NCI-H187 (cell line): ENCODE measurements at places on chromosomes 2 and 18.
A peak's percentile ranks its signal among the peaks of the same experiment; 100 is the strongest.

DNA sequence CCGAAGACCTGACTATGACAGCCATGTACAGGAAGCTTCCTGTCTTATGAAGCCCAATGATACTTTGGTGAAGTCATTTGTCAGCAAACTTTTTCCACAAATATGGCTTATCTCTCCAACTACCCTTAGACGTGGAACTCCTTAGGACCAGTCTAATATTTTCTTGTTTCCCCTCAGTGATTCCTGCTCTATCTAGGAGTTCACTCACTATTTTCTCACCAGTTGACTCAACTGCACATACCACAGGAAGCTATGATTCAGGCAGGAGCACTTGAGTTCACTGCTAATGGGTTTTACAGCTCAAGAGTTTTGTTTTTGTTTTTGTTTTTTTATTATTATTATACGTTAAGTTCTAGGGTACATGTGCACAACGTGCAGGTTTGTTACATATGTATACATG is 109.3 kb downstream of the ANTXR1 start:
- DNase-seq = no peak

- no peak for DNase-seq
These were observed 114.9 kb upstream of the RAB27B start for GRCh38 chr18:54713386-54713785.

DNA sequence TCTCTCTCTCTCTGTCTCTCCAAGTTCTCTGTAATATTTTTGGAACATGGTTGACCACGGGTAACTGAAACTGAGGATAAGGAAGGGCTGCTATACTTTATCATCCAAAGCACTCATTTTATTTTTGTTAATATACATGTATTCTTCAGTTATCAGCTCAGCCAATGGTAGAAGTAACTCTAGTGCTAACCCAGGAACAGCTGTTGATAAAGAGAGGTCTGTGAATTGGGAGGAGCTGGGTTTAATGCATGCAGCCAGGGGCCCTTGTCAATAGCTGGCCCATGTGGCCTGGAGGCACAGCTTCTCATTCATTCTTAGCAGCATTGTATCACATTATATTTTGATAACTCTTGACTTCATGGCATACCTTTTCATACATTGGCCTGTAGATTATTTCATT is 401.6 kb downstream of the EPHA4 start:
- no peak for DNase-seq

DNA sequence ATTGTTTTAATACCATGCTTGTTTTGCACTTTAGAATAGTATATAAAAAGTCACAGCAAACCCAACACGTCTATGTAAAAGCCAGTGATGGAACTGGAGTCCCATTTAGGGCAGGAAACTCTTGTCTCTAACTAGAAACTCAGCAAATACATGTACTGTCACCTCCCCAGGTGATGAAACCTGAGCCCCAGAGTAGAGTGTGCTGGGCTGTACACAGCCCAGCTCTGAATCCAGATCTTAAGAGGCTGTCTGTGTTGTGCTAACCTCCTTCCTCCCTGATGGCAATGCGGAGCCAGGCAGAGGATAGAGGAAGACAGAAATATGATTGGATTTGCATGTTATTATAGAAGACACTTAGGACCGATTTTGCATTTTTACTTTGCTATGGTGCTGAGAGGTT is 317.5 kb upstream of the TRIB2 start:
- DNase-seq = peak; percentile 28

- no peak for DNase-seq
These were observed 1.4 kb downstream of the LAMA1 start for GRCh38 chr18:7116001-7116730.

DNA sequence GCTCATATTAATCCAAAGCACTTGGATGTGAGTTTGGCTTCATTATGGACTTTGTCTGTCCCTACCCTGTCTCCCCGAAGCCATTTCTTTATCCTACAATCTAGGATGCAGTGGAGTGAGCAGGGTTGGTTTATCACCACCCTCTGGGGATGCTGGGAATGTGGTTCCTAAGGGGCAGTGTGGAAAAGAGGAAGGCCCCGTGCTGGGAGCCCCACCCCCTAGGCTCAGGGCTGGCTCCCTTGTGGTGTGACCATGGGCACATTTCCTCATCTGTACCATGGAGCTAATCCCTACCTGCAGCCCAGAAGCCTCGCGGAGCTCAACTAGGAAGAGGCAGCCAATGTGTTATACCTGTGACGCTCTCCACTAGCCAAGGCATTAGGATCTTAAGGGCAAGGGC is 92.5 kb downstream of the TGOLN2 start:
- DNase-seq = no peak

DNA sequence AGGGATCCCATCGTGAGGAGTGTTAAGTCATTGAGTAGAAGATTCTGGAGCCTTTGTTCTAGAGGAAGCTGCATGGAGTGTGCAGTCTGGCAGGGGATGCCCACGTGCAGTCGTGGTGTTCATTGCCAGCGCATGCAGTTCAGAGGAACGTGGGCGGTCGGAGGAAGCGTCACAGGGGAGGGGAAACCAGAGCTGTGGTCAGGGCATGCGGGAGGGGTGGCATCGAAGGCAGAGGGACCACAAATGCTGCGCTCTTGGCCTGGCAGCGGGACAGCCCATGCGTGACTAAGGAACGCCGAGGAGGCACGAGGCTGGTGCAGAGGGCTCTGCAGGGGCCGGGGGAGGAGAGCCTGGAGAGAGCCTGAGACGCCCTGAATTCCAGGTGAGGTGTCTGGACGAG is 141.1 kb downstream of the KLHL29 start:
- DNase-seq = no peak

DNA sequence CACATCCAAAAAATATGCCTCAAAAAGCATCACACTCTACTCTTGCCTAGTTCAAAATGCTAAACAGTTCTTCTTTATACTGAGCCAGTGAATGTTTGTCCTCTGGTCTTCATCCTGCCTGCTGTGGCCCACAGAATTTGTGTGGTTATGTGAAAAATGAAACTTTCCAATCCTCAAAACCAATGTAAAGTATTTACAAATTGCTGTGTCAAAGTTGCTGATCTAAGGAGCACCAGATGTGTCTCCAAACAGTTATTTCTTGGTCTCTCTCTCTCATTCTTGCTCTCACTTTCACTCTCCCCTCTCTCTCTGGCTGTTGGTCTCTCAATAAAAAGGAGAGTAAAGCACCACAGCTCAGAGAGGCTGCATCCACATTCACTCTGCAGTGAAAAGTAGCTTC is 23.0 kb downstream of the EPHA4 start:
- no peak for DNase-seq

DNA sequence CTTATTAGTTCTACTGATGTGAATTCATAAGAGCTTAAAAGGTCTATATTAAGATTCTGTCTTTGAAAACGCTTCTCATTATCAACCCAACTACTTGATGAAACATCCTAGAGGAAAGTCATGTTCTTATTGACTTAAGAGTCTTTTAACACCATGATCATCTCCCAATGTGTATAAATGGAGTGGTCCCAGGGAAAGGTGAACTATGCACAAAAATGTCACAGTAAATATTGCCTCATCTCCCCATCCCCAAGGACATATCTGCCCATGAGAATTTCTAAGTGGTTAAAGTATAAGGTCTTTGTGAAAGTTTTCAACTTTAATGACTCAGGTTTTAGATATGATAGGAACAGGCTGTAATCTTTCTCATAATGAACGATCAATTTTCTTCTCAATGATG is 240.1 kb downstream of the IRS1 start:
- DNase-seq = no peak

DNA sequence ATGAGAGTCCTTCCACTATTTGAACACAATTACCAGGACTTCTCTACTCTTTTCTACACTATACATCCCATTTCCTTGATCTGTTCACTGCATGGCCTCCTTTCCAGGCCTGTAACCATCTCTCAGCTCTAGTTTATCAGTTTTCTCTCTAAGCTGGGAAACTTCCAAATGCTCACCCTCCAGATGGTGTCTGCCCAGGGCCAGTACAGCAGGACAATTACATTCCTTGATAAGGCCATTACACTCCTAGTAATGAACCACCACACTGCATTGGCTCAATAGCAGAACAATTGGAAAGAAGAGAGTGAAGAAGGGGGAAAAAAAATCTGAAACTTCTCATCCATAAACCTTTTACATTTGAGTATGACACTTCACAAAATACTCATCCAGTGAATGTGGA is 359.1 kb downstream of the ALK start:
- DNase-seq = no peak

DNA sequence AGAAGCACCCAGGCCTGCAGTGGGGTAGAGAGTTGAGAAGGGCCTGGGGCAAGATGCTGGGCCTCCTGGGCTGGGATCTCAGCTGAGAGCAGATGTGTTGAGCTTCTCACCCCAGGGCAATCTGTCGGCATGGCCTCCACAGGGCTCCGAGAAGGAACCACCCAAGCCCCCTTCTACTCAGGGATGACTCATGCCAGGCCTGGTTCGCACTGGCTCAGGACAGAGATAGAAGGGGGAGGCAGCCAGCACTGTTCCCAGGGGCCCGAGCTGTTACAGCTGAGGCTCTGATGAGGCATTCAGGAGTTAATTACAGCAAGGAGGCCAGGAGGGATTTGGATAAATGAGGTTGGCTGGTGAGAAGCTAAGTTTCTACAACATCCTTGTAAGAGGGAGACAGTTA is 62.5 kb downstream of the CENPO start:
- no peak for DNase-seq

DNA sequence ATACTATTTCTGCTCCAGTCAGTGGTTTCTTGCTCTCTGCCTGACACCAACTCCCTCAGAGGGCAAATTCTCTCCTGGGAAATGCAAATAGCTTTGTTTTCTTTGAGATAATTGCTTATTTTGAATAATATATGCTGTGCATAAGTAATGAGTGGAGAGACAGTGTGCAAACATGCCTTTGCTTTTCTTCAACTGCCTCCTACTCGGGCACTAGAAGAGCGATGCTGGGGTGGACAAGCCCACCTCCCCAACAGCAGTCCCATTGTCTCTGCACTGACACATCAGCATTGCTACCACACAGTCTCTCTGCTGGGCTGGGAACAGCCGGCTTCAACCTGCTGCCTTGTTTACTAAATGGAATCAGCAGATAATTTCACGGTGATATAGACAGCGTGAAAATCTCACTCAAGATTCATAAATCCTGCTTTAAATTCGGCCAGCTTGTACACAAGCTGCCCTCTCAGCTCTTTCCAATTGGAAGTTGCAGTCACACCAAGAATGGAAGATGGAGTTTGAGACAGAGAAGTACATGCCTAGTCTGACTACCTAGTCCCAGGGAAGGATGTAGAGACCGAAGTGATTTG is 694.5 kb downstream of the TDRD15 start:
- DNase-seq = no peak

GRCh38 chr18:13505780-13506345 is 220.5 kb downstream of the FAM210A start:
- DNase-seq = no peak

DNA sequence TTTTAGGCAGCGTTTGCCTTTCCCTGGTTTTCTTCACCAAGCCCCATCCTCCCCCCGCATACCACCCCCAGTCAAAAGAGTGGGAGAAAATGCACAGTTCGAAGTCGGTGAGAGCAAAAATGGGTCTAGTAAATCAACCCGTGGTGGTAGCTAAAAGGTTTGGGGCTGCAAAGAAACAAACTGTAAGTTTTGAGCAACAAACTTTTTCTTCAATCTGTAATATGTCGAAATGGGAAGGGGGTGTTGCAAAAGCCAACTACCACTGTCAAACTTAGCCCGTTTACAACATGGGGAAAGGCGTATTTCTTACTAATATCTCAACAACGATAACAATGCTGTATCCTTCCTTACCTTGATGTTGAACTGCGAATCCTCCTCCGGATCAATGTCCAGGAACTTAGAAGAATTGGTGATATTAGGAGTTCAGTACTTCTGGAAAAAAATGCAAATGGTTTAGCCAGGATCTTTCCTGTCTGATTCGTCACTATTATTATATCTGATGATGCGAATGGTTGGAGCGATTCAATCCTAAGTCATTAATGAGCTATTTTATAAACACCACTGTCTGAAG is 2.4 kb upstream of the SATB2 start:
- DNase-seq = no peak
